ENCODE measurements at places on chromosomes 3 and 15.

DNA sequence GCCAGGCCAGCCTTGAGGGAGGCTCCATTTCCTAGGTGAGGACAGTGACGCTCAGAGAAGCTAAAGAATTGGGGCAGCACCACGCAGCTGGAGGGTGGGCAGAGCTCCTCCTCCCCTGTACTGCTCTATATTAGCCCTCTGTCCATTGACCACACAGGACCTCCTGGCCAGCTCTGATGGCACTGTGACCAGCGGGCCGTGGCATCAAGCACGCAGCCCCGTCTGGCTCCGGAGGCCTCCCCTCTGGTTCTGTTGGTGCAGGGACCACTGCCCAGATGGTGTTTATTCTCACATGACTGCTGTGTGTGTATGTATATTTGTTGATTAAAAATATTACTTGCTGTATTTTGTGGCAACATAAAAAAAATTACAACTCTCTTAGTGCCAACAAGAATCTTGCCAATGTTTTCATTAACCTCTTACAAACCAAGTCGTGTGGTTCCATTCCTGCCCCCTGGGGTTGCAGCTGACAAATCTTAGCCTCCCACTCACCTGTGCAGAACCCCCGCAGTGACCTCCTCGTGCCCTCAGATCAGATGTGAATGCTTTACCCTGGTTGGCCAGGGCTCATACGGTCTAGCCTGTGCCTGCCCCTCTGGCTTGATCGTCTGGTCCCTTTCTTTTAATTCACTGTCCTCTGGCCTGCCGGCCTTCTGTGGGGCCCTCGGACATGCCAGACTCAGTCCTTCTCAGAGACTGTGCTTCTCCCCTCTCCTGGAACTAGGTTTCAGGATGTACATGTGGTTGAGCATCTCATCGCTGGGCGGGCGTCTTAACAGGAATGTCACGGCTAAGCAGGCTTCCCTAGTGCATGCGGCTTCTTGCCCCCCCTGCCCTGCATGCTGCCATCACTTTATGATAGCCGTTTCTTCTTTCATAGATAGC is 14.8 kb downstream of the CHCHD6 start:
- no peak for DNase-seq

DNA sequence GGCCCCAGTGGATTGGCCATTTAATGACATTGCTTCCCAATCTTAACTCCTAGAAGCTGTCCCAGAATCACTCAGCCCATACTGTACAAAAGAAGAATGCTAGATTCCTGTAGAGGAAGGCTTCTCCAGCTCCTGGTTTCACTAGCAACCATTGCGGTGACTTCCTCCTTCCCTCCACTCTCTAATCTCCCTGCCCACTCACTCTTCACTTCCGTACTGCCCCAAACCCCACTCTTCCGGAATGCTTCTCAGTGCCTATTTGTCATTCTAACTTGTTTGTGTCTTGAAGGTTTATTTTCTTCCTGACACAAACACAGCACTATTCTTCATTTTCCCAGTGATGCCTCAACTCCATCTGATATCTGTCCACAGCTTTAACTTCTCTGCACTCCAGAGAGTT is 97.1 kb upstream of the SPATA16 start:
- DNase-seq: no peak

DNA sequence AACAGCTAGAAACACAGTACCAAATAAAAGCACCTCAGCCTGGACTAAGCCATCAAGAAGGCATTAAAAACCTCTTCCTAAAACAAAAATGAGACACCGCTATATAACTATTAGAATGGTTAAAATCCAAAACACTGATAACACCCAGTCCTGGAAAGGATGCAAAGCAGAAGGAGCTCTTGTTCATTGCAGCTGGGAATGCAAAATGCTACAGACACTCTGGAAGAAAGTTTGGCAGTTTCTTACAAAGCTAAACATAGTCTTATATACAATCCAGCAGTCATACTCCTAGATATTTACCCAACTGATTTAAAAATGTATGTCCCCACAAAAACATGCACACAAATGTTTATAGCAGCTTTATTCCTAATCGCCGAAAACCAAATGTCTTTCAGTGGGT is 35.7 kb downstream of the CHSY1 start:
- no peak for DNase-seq

GRCh38 chr3:83567935-83568334 is 1390.9 kb upstream of the CADM2 start:
- DNase-seq: no peak

DNA sequence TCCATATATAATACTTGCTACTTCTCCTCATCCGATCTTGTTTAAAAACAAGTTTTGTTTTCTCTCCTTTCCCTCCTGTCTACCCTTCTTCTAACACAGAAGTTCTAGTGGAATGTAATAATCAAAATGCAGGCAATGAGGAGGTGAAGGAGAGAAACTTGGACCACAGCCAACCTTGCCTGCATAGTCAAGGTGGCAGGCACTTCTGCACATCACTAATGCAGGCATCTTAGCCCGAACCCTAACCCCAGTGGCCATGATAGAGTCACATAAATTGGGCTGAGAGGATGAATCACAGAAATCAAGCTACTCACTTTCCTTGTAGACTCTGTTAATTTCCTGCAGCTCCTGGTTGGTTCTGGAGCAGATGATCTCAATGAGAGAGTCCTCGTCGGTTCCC is 41.0 kb downstream of the ANXA2 start:
- DNase-seq: no peak

DNA sequence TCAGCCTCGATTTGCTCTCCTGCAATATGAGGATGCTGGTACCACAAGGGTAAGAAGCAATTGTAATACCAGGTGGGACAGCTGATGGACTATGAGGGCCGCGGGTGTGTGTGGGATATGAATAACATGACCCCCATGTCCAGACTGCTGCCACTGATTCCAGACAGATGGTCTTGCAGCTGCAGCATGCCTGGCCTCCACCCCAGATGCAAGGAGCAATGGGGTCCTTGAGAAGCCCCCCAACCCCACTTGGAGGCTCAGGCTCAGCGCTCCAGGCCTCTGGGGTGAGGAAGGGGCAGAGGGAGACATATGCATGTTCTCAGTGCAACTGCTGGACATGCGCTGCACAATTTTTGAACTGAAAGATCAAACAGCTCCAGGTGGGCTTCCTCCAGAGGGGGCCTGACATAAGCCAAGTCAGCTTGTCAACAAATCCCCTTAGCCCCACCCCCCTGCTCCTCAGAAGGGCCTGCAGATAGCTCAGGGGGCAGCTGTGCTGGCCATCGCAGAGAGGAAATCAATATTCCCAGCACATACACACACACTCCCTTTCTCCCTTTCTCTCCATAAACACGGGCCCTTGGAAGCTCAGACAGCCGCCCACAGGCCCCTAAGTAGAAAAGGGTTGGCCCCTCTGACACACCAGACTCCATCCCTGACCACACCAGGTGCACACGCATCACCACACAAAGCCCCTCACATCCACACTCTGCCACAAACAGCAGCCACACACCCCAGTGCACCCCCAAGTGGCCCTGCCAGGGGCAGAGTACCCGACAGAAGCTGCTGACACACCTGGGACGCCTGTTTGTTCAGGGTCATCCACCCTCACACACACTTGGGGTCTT is 107.0 kb downstream of the IQSEC1 start:
- DNase-seq: no peak

- no peak for DNase-seq
Observed at GRCh38 chr3:132645058-132645457, 14.6 kb downstream of the ACAD11 start.
